ENCODE measurements at places on chromosomes 3 and 15.

DNA sequence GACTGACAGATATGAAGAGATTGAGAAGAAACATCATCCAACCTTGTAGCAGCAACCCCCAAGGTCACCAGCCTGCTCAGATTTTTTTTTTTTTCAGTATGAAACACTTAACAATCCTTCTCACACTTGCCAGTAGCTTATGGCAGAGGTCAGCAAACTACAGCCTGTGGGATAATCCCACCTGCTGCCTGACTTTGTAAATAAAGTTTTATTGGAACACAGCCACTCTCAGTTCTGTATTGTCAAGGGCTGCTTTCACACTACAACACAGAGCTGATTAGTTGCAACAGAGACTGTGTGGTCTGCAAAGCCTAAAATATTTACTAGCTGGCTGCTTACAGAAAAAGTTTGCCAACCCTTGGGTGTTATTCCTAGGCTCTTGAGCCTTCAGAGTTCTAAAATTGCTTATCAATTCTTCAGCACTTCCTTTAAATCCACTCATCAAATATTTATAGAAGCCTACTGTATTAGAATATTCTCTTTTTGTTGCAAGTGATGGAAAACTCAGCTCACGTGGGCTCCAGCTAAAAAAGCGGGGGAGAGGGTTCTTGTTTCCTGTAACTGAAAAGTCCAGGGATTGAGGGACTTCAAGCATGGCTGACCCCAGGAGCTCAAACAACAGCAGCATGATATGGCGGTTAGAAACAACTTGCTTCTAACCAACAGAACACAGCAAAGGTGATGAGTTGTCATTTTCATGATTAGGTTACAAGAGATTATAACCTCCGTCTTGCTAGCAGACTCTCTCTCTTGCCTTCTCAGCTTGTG lies 246.1 kb downstream of the SHQ1 start:
- no peak for DNase-seq

GRCh38 chr3:21462141-21462540 lies 288.9 kb downstream of the ZNF385D start:
- DNase-seq, result no peak

DNA sequence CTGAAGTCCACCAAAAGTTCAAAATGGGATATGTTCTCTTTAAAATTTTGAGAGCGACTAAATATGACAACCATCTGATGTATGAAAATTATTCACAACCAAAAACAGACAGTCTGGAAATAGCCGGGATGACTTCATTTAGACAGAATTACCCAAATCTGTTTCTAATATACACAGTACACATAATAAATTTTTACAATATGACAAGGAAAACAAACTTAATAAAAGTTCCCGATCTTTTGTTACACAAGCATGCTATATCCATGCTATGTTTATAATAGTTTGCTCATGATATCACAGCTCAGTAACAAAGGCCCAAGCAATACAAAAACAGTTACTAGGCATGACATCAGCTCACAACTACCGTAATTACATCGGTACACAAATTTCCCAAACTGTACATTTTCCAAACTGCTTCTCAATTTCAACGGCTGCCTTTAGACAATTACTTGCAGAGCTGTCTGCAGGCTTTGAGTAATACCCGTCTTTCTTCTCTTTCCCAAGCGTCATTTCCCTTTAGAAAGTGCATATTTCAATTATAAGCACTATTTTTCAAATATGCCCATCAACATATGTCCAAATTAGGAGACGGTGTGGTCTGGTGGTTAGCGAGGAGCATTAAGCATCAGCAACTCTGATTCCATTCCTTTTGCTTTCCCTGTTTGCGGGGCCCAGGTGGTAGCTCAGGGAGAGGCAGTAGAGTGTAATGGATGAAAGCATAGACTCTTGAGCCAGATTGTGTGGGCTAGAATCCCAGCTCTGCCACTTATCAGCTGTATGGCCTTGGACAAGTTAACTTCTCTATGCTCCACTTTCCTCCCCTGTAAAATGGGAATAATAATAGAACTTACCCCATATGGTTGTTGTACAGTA lies 481.2 kb downstream of the FOXP1 start:
- DNase-seq, result no peak

DNA sequence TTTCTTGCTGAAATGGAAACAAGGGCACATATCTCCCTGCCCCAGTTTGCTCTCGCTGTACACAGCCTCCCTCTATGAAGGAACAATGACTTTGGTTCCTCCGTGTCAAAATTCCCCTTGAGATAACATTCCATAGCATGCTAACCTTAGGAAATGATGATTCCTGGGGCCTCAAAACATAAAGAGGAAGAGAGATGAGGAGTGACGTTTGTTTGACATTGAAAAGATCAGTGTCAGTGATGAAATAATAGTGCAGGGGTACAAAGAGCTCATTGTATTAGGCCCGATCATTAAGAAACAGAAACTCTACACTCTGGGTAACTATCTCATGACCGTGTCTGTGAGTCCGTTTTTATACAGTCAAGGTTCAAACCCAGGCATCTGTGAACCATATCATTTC lies 55.2 kb downstream of the ARNT2 start:
- DNase-seq, result no peak

- DNase-seq, result no peak
Observed at GRCh38 chr3:160472344-160472743, 22.8 kb upstream of the TRIM59 start.

- DNase-seq, result no peak
Observed at GRCh38 chr15:39296955-39297354, 283.9 kb upstream of the THBS1 start.

DNA sequence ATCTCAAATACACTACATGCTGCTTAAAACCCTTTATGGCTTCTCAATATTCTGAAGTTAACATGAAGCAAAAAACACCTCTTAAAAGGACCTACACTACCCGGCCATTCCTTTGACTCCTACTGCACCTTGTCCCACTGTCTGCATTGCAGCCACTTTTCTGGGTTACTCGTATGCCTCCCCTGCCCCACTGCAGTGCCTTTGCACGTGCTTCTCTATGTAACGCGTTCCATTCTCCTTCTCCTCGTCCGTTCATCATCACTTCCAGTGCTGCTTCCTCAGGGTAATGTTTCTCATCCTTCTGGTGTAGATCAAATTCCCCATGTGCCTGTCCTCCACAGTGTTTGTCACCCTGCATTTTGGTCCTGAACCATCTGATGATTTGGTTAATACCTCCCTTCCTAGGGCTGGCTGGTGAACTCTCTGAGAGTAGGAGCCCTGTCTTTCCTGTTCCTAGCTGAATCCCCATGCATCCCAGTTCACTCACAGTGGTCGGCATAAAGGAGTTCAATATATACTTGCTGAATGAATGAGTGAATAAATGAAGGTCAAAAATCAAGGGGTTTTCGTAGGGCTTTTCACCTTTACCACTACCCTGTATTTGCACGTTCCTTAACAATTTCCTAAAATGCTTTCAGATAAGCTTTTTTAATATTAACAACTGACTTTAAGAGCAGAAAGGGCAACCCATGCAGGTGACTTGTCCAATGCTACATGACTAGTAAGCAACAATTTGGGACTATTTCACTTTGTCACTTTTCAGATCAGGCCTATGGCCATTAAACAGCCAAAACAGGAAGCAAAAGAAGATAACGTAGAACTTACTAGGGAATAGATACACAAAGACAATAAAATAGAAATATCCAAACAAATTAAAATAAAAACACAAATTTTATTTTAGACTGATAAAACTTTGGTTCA lies 2.4 kb upstream of the STT3B start:
- no peak for DNase-seq

DNA sequence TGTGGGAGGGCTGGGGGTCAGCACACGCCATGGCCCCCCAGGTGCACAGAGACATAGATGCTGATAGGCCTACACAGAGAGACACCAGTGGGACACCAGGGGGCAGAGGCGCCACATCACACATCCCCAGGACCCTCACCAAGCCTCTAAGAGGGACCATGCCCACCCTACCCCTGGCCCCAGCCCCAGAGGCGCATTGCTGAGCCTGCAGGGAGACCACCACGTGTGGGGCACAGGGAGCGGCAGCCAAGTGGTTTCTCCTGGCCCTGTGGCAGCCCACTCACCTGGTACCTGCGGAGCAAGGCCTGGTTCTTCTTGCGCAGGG lies 1.2 kb downstream of the CCDC9B start:
- DNase-seq, result no peak

DNA sequence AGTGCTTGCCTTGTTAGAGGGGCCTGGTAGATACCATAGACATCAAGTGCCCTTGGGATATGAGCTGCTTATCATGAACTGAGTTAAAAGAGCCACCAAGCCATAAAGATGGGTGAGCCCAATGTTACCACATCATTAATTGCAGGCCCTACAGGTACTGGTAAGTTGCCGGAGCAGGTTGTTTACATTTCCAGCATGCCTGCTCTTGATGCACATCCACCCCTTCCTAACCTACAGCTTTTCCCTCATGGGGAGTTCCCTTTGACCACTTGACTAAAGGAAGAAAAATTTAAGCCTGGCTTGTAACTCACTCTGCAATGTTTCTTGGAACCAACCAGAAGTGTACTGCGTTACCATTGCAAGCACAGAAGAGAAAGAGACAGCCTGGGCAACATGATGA lies 24.7 kb upstream of the ULK4 start:
- DNase-seq, result no peak

- no peak for DNase-seq
Observed at GRCh38 chr3:33134026-33134625, 20.3 kb downstream of the CRTAP start.

DNA sequence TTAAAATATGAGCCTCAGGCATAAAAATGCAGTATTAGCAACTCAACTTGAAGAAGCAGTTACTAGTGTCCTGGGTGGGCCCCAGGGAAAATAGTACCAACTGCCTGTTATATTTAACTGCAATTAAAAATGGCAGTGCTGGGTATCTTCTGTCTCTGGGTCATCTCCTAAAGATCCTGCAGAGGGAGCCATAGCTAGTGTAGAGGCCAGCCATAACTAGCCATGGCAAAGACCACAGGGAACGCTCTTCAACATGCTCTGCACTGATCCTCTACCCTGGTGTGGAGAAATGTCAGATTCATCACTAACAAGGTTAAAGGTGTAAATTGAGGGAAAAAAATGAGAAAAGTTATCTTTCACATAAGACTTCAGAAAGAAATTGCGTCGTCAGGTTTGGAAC lies 181.3 kb downstream of the SNRPN start:
- DNase-seq, result no peak

GRCh38 chr15:72135719-72136118 lies 17.5 kb downstream of the SENP8 start:
- no peak for DNase-seq

DNA sequence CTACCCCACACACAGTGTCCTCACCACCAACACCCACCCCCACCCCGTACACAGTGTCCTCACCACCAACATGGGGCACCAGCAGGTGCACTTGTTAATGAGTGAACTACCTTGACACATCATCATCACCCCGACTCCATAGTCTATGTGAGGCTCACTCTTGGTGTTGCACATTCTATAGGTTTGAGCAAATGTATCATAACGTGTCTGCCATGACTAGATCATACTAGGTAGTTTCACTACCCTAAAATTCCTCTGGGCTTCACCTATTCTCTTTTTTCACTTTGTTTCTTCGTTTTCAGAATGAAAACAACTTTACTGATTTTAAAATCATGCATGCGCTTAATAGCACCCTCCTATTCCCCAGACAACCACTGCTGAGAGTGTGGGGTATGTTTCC lies 102.6 kb upstream of the SLC6A6 start:
- DNase-seq, result no peak

DNA sequence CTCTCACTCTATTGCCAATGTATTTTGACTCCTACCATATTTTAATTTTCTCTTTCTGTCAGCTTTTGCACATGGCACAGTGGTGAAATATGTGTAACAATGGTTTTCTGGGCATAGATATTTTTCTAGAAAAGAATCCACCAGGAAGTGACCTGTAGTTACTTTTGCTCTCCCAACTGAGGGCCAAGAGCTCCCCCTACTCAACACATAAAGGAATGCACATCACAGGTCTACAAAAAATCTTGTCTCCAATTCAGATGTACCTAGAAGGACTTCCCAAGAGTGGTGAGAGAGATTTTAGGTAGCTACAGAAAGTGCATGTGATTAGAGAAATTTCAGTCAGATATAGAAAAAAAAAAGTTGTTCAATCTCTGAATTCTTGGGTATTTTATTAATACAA lies 15.6 kb downstream of the CPA3 start:
- no peak for DNase-seq

DNA sequence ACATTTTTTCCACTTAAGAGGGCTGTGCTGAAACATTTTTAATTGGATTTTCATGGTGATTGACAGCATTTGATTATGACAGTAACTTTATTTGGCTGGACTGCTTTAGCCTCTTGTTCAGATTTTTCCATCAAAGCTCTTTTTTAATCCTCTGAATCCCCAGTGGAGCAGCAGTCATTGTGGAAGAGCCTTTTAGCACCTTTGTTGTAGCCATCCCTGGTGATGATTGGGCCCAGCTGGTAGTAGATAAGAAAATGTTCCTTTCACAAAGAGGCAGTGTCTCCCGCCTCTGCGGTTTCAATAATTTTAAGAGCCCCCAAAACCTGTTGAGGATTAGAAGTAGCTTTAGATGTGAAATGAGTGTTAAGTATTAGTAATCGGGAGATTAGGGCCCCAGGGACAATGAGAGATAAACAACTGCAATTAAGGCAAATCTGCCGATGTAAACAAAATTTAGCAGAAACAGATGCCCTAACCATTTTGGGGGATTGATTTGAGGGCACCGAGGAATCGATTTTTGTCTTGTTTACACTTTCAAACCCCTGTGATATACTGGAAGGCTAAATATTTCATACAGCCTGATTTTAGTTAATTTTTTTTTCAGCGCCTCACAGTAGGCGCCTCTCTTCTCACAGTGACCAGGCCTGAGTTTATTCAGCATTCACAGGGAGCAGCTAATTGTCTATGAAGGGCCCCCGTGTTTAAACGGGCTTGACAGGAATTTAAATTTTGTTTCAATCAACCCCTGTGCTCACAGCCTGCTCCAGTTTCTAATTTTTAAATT lies 43.2 kb upstream of the SKOR1 start:
- DNase-seq, result no peak

DNA sequence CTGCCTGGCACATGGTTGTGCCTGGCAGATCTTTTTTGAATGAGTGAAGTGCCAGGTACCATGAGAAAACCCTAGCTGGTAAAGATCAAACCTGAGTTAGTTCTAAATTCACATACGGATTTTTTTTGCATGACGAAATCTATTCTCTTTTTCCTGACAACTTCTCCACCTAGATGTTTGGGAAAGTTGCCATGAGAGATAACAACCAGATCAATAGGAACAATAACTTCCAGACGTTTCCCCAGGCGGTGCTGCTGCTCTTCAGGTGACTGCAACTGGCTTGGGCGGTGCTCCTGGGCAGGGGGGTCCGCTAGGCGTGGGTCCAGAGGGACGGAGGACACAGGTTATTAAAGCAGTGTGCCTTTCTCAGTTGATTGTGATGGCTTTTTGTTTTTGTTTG lies 71.8 kb downstream of the CHDH start:
- no peak for DNase-seq

DNA sequence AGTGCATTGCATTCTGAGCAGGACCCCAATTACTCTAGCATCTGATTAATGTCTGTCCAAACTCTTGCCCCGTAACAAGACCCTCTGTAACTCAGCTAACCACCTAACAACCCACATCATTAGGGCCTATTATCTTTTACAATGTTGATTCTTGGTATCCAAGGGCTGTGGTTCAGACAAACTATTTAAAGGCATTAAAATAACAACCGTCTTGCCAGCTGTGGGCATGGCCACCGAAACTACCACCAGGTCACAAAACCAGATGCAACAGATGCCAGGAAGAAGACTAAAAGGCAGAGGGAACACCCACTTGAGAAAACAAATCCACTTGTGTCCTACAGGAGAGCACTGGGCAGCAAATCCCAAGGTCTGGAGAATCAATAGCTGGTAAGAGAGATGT lies 262.9 kb downstream of the ERC2 start:
- no peak for DNase-seq
